ENCODE measurements at places on chromosomes 16 and 17. TPM values are rescaled to one million over a fixed set of nuclear protein-coding genes. Genes with fewer than 3 reads are reported as not detected.

ABCC11 gene
- total RNA-seq, result not detected

KRTAP3-2 gene
- not detected for total RNA-seq

GDPD3 gene
- not detected for total RNA-seq

MYBBP1A gene
- 15.0 TPM for total RNA-seq

PIRT gene
- total RNA-seq, result not detected

LITAFD gene
- not detected for total RNA-seq

DNA sequence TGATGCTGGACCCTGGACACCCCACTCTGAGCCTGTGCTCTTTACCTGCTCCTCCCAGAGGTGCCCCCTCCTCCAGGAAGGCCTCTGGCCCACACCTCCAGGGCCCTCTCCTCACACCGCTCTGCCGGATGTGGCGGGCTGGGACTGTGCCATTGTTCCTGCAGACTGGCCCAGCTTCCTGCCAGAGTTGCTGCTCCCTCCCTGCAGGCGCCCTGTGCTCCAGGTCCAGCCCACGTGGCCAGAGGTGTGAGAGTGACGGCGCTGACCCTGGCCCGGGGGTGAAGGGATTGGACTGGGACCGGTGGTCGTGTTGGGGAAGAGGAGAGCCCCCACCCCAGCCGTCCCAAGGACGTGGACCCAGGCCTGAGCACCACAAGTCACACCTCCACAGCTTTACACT is 5.7 kb downstream of the E4F1 start:
- DNase-seq, result no peak

DNA sequence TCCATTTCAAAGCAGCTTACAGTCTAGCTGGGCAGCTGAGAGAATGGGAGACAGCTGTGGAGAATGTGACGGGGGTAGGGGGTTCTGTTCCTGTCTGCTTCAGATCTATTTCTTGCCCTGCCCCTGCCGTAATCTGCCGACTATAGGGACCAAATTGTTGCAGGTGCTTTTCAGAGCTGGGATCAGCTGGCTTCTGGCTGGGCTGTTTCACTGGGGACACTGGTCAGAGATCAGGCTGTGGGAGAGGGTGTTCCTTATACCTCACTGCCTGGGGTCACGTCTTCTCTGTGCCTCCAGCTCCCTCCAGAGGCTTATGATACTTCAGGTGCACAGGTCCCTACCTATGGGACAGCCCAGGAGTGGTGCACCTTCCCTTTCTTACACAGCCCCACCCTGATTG is 514.9 kb upstream of the GOT2 start:
- no peak for DNase-seq

DNA sequence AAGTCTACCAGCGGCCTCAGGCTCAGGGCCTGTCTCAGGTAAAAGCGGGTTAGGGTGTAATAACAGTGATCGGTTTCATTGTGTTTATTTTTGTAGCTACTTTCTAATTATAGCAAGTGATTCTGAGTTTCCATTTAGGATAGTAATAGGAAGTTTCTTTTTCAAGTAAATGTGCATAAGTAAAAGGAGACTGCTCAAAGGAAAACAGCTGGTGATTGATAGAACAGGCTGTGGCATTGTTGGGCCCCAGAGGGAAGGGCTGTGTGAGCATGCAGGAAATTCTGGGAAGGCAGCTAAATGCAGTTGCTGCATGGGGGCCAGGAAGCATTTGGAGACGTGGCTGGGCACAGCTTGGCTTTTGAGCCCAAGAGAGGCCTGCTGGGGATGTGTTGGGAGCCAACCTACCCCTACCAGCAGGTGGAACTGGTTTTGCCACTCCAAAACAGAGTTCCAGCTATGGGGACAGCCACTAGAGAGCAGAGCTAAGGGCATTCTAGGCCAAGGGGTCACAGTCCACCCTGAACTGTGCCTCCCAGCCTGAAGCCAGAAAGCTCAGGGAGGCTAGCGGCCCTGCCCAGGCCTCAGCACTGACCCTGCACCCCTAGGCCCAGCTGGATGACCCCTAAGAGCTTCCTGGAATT is 12.6 kb downstream of the SNX20 start:
- no peak for DNase-seq

- no peak for DNase-seq
Observed at GRCh38 chr16:84552135-84552534, 47.7 kb upstream of the MEAK7 start.

DNA sequence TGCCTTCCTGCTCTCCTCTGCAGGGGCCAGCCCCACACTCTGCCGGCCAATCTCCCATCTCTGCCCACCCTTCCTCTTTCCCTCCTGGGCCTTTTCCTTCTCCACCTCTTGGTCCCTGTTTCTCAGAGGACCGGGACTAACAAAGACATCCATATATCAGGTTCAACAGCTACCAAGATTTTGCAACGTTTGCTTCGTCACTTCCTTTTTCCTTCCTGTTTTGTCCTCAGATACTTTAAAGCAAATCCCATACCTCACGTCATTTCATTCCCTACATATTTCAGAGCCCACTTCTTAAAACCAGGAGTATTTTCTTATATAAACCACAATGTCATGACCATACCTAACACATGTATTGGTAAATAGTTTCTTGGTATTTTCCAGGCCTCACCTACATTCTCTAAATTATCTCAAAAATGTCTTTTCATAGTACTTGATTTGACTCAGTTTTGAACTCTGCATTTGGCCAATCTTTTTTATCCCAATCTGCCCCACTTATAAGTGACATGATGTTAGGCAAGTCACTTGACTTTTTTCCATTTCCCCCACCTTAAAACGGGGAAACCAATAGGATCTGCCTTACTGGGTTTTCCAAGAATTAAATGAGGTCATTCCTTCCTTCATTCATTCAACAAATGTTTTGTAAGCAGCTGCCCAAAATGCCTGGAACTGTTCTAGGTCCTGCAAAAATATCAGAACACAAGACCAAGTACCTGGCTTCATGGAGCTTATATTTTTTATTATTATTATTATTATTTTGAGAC is 7.2 kb upstream of the USP10 start:
- no peak for DNase-seq

DNA sequence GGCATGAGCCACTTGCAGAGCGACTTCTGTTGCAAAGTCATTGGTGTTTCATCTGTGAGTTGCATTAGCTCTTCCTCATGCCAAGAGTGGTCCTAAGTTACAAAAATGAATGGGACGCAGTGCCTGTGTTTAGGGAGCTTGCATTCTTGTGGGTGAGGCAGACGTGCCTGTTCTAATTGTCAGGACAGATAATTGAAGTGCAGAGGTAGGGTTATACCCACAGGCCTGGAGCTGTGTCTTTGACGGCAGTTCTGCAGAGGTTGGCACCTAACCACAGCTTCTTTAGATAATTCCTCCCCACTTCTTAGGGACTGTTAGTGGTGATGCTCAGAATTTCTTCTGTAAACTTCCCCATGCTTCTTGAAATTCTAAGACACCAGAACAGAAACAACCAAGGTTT is 307.1 kb downstream of the SNX29 start:
- no peak for DNase-seq

DNA sequence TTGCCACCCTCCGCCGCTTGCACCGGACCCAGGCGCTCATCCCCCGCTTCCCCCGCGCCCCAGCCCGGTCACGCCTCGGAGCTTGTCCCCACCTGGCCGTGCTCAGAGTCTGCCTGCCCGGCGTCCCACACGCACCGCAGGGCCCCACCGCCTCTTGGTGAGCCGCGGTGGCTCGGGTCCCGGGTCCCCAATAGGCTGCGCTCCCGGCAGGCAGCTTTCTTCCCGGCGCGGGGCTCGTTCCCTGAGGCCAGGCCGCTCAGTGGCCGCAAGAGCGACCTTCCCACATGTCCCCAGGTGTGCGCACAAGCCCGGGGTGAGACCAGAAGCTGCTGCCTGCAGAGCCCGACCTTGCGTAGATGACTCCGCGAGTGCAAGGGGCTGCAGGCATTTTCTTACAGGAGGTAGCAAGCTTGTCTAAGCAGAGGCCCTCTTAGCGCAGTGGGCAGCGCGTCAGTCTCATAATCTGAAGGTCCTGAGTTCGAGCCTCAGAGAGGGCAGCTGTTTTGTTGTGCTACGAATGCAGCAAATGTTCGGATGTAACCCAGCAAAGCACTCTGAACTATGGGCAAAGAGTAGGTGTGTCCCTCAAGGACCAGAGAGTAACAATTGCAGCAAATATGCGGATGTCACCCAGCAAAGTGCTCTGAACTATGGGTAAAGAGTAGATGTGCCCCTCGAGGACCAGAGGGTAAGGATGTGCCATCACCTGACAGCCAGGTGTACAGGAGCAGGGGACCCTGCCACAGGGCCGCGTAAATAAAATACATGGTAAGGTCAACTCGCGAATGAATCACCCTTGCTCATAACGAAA is 15.6 kb downstream of the TLE7 start:
- no peak for DNase-seq

DNA sequence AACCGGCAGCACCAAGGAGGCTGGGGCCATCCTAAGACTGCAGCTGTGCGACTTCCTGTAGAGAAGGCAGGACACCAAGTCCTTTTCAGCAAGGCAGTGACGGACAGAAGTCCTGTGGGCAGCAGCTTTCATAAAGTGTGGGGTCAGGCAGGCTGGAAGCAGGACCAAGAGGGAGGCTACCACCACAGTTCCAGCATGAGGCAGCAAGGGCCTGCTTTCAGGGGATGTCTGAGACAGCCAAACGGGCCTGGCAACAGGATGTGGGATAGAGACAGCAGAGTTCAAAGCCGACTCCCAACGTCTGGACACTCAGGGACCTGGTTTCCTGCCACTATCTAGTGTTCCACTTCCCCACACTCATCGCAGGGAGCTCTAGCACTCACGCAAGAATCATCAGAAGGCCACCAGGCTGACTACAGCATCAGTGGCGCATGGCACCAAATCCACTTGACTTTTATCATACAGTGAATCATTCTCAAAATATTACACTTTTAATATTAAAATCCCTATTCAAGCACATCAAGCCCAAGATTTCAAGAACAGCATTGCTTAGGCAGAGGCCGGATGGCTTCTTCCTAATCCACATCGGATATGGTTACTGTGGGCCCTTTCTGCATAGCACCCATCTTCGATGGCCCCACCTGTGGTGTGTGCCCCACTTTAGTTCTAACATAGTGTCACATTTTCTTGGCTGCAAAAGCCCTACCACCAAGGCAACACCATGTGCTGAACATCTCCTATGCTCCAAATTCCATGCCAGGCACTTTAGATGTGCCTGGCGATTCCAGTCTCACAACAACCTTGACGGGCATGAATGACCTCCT is 5.2 kb downstream of the USP7 start:
- DNase-seq, result peak; percentile 42

DNA sequence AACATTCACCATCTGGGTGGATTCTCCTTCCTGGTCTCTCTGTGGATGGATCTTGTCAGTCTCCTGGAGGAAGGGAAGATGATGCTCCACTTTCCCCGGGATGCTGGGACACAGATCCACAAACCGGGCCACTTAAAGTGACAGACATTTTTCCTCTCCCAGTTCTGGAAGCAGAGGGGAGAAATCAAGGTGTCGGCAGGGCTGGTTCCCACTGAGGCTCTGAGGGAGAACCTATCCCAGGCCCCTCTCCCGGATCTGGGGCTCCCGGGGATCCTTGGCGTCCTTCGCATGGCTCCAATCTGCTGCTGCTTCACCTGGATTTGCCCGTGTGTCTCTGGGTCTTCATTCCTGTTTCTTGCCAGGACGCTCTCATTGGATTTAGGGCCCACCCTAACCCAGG is 263.1 kb upstream of the TNRC6C start:
- no peak for DNase-seq

DNA sequence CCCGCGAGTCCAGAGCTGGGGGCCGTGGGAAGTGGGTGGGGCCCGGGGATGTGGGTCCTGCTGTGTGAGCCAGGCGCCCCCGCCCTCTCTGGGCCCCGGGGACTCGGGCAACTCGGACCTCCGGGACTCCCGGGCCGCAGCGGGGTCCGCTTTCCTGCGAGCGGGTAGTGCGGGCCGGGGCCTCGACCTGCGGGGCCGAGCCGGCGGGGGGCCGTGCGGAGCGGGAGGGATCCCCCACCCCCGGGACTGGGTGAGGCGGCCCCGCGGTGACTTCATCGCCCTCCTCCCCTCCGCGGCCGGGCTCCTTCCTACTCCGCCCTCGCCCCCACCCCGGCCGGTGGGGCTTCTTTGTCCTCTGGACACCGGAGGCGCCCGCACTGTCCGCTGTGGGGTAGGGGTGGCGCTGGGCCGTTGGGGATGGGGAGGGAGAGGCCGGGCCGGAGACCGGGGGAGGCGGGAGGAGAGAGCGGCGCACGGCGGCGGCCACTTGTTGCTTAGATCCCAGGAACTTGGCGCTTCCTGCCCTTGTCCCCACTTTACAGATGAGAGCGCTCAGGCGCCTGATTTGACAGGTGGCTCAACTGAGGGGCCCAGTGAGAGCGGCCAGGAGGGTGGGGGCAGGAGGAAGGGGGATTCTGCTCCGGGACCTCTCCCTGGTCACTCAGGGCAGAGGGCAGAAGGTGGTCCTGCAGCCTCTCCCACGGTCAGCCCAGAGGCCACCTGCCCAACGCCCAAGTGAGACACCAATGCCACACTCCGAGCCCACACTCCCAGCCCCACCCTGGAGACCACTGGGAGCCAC is 874 bp downstream of the CMTM3 start:
- no peak for DNase-seq

DNA sequence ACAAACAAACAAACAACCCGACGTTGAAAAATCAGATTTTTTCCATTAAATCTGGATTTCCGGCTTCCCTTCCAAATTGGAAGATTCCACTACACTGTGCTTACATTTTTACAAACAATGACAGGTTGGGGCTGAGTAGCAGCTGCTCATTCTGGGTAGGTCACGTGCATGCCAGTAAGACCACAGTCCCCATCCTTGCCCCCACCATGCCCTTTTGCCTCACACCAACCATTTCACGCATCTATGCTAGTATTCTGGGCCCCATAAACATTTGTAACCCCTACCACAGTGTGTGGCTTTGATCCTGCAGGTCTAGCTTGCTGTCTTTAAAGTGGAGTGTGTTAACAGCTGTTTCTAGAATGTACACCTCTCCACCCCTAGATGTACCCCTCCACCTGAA is 366.1 kb downstream of the XYLT1 start:
- DNase-seq, result no peak

DNA sequence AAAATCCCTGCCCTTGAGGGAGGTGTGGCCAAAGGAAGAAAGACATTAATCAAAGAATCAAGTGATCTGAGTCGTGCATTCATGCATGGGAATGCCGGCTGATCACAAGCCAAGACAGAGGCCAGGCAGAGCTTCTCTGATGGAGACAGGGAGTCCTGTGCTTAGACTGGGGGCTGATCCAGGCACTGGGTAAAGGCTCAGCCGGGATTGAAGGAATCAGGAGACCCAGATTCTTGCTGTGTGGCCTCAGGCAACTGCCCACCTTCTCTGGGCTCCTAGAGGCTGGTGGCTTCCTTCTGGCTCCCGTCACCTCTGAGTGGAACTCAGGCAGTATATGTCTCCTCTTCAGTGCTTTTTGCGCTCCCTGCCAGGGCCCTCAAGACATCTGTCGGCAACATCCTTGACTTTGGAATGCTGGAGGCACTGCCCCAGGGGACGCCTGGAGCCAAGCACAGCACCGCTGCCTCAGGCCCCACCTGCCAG is 17.7 kb downstream of the RAI1 start:
- DNase-seq, result no peak
